Fibroblast of skin of left biceps (primary cell): ENCODE measurements at places on chromosomes 2 and 18.

DNA sequence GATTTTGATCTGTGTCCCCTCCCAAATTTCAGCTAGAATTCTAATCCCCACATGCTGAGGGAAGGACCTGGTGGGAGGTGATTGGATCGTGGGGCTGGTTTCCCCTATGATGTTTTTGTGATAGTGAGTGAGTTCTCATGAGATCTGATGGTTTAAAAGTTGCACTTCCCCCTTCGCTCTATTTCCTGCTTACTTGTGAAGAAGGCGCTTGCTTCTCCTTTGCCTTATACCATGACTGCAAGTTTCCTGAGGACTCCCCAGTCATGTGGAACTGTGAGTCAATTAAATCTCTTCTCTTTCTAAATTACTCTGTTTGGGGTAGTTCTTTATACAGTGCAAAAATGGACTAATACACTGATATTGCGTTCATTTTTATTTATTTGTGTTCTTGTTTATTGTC, 636.8 kb upstream of the LINC00305 start:
- DNase-seq: no peak

GRCh38 chr18:49021076-49021432, 70.3 kb upstream of the SMAD7 start:
- DNase-seq: no peak

DNA sequence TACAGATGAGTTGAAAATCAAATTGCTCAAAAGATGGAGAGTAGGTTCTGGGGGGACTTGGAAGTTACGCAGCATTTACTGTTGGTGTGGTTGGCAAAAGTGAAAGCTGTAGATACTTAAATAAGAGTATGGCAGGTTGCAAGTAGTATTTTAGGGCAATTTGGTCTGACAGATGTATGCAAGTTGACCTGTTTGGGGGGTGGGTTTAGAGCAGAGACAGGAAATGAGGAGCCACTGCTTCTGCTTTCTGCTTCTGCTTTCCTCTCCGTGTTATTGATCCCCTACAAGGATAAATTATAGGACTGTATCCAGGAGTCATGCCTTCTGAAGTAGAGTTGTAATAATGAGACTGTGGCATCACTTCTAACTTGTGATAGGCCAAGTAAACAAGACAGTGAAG, 71.2 kb downstream of the EPAS1 start:
- DNase-seq: no peak

DNA sequence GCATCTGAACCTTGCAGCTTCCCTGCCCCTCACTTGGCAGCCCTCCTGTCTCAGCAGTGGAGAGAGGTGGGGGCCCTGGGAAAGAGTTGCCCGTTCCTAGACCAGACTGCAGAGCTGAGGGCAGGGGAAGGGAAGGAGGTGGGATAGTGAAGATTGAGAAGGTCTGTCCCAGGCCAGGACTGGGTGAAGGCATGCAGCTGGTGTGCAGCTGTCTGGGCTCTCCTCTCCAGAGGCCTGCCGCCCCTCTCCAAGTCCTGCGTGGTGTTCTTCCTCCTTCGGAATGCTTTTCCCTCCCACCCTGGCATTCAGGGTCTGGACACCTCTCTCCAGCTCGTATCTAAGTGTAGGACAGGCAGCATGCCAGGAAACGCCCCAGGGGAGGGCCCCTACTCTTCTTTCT, 323.5 kb downstream of the CELF4 start:
- no peak for DNase-seq

- DNase-seq: no peak
Measured at GRCh38 chr18:3411327-3411726, 38.6 kb upstream of the TGIF1 start.

- no peak for DNase-seq
Measured at GRCh38 chr2:112230371-112230770, 24.5 kb downstream of the ZC3H8 start.

DNA sequence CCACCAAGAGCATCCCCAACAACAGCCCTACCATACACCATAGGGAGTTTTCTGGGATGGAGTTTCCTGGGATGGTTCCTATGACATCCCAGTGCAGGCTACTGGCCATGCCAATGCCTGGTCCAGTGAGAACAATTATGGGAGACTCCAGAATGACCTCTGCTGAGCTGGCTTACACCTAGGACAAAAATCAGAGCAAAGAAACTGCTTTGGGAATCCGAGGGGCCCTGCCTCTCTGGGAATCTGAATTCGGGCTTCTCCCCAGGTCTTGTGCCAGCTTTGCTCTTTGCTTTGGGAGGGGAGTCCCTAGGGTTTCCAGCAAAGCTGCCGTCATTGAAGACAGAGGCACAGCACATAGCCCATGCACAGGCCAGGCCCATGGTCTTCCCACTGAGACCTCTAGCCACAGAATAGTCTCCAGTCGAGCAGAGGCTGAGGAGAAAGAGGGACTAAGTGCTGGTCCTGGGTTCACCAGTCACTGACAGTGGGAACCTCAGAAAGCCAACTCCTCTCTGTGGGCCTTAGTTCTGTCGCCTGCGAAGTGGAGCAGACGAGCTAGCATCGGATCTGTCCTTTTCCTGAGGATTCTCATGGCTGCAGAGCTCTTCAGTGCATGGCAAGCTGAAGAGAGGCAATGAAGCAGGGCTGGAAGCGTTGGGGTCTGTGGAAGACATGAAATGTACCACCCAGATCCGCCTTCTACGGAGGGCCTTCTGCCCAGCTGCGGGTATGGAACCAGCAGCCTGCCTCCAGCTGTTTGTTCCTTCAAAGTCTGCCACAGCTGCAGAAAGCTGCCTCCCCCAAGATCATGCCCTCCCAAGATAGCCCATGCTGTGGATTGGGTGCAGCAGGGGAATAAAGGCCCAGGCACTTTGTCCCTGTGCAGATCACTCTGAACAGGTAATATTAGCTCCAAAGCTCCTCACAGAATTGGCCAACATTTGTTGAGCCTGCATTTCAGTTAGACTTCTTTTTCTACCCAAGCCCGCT, 11.2 kb upstream of the LBH start:
- DNase-seq: no peak

GRCh38 chr2:21253311-21254027, 129.7 kb downstream of the TDRD15 start:
- no peak for DNase-seq

GRCh38 chr2:67485431-67485830, 88.3 kb downstream of the ETAA1 start:
- no peak for DNase-seq
